ENCODE measurements at places on chromosomes 3 and 15.

- DNase-seq: no peak
Observed at GRCh38 chr3:78497767-78498166, 1270.0 kb downstream of the ROBO1 start.

- no peak for DNase-seq
Observed at GRCh38 chr3:61955483-61955882, 394.1 kb downstream of the PTPRG start.

- DNase-seq: no peak
Observed at GRCh38 chr3:41288785-41289184, 89.5 kb downstream of the CTNNB1 start.

GRCh38 chr3:97987306-97987705 lies 15.1 kb upstream of the RIOX2 start:
- no peak for DNase-seq

- DNase-seq: no peak
Observed at GRCh38 chr3:114745322-114746240, 401.5 kb downstream of the ZBTB20 start.
